Non-pigmented ciliary epithelial cell (primary cell): ENCODE measurements at places on chromosomes 5 and 9.
A peak's percentile ranks its signal among the peaks of the same experiment; 100 is the strongest.

- no peak for DNase-seq
Measured at GRCh38 chr5:132456987-132457361, 33.6 kb downstream of the IRF1 start.

DNA sequence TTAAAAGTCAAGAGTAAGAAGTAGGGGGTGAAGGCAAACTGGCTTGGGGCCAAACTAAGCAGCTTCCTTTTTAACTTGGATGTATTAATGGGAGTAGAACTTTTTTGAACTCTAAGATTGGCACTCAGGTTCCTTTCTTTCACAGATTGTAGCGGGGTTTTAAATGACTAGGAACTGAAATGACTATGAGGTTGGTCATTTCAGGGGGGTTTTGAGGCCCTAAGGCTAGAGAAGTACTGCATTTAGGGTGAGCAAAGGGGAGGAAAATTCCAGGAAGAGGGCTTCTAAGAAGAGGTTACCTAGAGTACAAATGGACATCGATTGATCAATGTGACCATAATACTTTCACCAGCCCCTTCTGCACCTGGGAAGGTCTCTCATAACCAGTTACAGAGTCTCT lies 381.8 kb downstream of the MLLT3 start:
- no peak for DNase-seq

GRCh38 chr5:98779264-98779877 lies 5.9 kb downstream of the RGMB start:
- no peak for DNase-seq

- no peak for DNase-seq
Measured at GRCh38 chr5:158832096-158832685, 267.5 kb downstream of the EBF1 start.

GRCh38 chr5:40386289-40386688 lies 293.4 kb upstream of the PTGER4 start:
- DNase-seq: no peak

GRCh38 chr5:78648359-78649210 lies at the start of gene LHFPL2:
Gene LHFPL2, minus strand, starts transcription at chr5:78648772. Its CDS starts 138,559 bp downstream, at chr5:78510213.
- no peak for DNase-seq

- no peak for DNase-seq
Measured at GRCh38 chr9:121785673-121786542, 134.5 kb downstream of the DAB2IP start.

- DNase-seq: no peak
Measured at GRCh38 chr5:179758955-179759354, 26.3 kb downstream of the MAML1 start.

DNA sequence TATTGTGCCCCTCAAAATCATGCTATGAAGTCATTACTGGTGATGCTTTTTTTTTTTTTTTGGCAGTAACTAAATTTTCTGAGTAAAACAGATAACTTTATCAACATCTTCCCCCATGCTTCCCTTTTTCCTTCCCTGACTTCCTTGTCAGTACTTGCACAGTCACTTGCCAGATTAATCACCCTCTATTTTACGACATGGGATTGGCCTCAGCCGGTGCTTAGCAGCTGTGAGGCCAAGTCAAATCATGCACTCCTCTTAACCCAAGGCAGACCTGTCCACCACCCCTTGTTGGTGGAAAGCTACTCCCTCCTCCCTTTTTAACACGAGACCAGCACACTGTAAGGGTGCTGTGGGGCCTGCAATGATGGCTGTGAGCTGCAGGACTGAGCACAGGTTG lies 118.0 kb upstream of the OTULINL start:
- no peak for DNase-seq

GRCh38 chr5:430214-430925 lies 12.6 kb upstream of the EXOC3 start:
- no peak for DNase-seq

- no peak for DNase-seq
Measured at GRCh38 chr9:109101810-109102209, 17.9 kb downstream of the TMEM245 start.

DNA sequence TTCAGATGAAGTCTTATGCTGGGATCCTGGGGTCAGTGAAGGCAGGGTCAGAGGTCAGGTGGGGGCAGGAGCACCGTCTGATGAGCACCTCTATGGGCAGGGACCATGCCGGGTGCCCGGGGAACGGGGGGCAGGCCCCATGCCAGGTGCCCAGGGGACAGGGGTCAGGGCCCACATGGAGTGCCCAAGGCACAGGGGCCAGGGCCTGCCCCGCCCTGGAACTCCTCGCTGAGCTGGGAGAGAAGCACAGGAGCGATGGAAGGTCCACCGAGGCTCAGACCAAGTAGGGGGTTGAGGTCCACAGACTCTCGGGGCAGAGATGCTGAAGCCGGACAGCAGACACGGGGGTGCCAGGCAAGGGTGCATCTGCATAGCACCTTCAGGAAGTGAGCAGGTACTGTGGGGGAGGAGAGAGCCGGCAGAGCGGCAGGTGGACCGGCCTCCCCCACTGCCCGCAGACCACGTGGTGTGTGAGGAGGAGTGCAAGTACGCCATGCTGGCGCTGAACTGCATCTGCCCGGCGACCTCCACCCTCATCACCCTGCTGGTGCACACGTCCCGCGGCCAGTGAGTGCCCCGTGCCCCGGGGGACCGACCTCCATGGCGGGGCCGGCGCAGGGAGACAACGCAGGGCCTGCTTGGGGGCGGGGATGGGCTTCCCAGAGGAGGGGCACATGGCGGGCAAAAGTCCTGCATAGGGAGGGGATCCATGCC lies 67.7 kb downstream of the KCNT1 start:
- no peak for DNase-seq

GRCh38 chr5:43637416-43637815 lies 34.4 kb downstream of the NNT start:
- DNase-seq: no peak

DNA sequence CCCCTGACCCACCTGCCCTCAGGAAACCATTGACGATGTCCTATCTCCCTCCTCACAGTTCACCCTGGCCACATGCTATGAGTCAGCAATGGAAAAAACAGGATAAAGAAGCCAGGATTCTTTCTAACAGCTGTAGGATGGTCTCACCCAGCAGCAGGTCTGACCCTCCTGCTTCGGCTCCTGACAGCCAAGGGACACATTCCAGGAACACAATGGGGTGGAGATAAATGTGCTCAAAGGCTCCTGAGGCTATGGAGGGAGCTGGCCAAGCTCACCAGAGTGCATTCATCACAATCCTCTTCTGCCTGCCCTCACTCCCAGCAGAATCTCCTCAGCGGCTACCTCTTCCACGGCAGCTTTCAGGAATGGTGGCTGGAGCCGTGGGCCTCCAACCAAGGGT lies 170.3 kb downstream of the PJA2 start:
- no peak for DNase-seq

DNA sequence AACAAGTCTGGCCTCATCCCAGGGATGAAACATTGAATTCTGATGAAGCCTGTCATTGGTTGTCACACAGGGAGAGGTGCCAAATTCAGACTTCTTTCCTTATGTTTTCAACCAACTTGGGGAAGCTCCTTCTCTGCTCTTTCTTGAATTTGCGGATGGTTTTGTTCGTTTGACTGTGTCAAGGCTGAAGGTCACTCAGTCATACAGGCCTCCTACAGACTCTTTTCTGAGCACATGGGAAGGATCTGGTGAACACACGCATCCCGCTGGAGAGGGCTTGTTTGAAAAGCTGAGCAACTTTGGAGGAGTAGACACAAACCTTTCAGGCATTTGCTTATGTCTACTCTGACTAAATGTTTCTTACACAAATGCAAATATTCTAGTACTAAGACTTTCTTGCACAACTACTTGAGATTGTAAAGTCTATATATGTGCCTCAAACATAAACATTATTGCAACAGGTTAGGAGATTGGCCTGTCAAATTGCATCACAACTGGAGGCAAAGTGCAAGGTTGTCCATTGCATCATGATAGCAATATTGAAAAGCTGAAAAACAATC lies 151.5 kb upstream of the NR3C1 start:
- no peak for DNase-seq

DNA sequence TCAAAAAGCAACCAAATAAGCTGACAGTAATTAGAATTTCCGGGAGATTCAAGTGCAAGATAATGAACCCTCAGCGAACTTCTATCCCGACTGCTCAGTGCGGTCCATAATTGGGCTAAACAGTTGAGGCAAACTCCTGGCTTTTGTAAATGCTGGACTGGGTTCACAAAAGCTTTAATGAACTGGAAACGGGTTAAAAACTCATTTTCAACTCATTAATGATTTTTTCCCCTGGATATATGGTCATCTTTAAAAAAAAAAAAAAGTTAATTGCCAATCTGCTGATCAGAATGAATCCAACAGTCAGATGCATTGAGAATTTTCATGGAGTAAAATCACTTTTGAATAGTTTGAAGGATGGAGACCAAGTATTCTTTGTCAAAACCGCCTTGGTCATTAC lies 79.5 kb upstream of the WWC1 start:
- DNase-seq: no peak

DNA sequence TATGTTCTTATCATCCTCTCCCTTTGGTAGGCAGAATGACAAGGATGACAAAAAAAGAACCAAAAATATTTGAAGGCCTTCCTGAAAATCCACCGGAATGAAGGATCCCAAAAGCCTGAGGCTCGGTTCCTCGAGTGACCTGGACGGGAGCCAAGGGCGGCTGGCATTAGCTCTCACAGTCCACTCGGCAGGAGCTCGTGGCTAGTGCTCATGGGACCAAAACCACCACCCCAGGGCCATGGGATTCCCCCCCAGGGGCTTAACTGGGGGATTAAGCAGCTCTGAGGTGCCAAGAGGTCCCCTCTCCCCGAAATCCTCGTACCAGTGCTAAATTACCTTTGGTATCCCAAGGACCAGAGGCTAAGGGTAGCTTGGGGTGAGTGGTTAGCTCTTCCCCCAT lies 586 bp upstream of the PDZD2 start:
- DNase-seq: no peak

GRCh38 chr5:170562166-170562874 lies 58.5 kb downstream of the KCNIP1 start:
- DNase-seq: no peak

DNA sequence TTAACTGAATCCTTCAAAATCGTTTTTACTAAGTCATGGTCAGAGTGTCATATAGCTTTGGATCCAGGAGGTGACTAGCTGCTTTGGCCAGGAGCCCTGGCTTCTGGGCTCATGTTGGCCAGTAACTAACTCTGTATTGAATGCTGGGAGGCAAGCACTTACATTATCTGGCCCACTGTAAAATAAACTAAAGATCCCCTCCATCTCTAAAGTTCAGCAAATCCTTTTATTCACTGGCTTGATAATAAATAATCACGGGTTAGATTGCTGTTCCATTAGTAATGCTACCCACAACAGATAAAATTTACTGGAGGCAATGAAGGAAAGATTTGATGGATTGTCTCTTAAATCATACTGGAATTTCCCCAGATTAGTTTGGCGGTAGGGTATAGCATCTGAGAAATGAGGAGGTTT lies 382.2 kb upstream of the TLE4 start:
- peak; percentile 54 for DNase-seq

- DNase-seq: no peak
Measured at GRCh38 chr5:38692781-38693527, 136.5 kb upstream of the LIFR start.

DNA sequence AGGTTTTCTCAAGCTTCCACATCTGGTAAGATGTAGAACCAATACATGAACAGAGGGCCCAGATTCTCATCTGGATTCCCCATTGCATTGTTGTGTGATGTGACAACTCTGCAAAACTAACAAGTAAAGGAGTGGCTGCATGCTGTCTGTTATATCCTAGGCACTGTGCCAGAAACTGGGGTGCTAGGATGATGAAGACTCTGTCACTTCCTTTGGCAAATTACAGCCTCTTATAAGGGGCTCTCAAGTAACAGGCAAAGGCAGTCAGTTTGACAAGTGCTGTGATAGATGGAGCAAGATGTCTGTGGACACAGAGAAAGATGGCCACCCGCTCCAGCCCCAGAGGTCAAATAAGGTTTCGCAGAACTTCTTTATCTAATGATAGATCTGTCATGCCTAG lies 115.7 kb downstream of the PAPPA start:
- no peak for DNase-seq

GRCh38 chr5:152164860-152165259 lies 240.2 kb upstream of the GLRA1 start:
- DNase-seq: no peak

GRCh38 chr5:43033841-43034590 lies 6.1 kb downstream of the ANXA2R start:
- no peak for DNase-seq
